ENCODE measurements at places on chromosomes 16 and 17. TPM values are rescaled to one million over a fixed set of nuclear protein-coding genes. Genes with fewer than 3 reads are reported as not detected.

TP53TG3F gene
- polyA plus RNA-seq = not detected

ACSM2A gene
- polyA plus RNA-seq = not detected

ABCC3 gene
- polyA plus RNA-seq = 56.4 TPM

C1QTNF8 gene
- not detected for polyA plus RNA-seq

ATP1B2 gene
- not detected for polyA plus RNA-seq

KLHL10 gene
- polyA plus RNA-seq = 0.15 TPM

HYDIN gene
- polyA plus RNA-seq = 0.65 TPM

PAM16 gene
- 33.1 TPM for polyA plus RNA-seq

ZFPM1 gene
- polyA plus RNA-seq = 0.22 TPM

ZNF174 gene
- polyA plus RNA-seq = 10.0 TPM

TBC1D3C gene
- not detected for polyA plus RNA-seq

DHRS13 gene
- 2.8 TPM for polyA plus RNA-seq

Measured in BJ (cell line).